ENCODE measurements at places on chromosomes 11 and 22.

GRCh38 chr11:103927535-103927934, 108.9 kb upstream of the DDI1 start:
- DNase-seq, result peak; percentile 13

GRCh38 chr11:107956543-107956942, 28.3 kb downstream of the RAB39A start:
- no peak for DNase-seq

- peak; percentile 7 for DNase-seq
These were observed 85.2 kb upstream of the ARHGAP32 start for GRCh38 chr11:129277198-129277843.

DNA sequence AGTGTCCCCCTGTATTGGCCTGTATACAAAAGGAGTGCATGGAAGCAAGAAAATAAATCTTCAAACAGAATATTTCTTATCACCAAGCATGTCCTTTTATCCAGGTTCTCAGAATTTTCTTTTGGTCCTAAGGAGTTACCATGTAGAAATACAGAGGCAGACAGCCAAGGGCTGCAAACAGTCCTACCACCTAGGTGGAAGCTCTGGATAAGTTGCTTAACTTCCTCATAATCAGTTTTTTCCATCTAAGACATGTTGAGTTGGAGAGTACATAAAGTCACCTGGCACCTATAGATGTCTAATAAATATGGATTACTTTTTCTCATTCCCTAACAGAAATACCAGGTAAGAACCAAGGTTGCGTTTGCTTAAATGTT, 57.0 kb upstream of the BLID start:
- no peak for DNase-seq

GRCh38 chr11:10784232-10785145, 24.2 kb downstream of the EIF4G2 start:
- peak; percentile 68 for DNase-seq

- DNase-seq, result no peak
These were observed 105.6 kb downstream of the RRAS2 start for GRCh38 chr11:14253421-14253820.

- DNase-seq, result no peak
These were observed 158.5 kb upstream of the GRK3 start for GRCh38 chr22:25405841-25406509.

- no peak for DNase-seq
These were observed 1091.9 kb upstream of the TENM4 start for GRCh38 chr11:80532633-80533232.

Data from lung microvascular endothelial cell (primary cell).